Kidney (tissue), 22 donors: ENCODE measurements at places on chromosomes 16 and 17.

GRCh38 chr17:34312080-34312479 lies 7.2 kb upstream of the CCL8 start:
- DNase-seq, result peak; percentile 80

DNA sequence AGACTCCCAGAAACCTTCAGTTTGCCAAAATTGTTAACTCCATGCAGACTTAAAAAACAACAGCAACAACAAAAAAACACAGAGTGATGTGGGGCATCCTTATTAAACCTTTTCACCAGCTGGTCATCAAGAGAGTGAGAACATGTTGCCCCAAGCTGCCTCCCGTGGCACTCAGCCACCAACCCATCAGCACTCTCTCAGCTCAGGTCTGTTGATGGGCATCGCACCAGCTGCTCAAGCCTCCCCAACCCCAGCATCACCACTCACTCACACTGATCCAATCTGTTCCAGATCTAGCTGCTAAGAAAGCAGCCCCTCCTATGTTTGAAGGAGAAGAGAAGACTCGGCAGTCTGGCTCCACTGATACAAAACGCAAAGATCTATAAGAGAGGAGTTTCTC lies 46.8 kb downstream of the SLC39A11 start:
- DNase-seq, result no peak

DNA sequence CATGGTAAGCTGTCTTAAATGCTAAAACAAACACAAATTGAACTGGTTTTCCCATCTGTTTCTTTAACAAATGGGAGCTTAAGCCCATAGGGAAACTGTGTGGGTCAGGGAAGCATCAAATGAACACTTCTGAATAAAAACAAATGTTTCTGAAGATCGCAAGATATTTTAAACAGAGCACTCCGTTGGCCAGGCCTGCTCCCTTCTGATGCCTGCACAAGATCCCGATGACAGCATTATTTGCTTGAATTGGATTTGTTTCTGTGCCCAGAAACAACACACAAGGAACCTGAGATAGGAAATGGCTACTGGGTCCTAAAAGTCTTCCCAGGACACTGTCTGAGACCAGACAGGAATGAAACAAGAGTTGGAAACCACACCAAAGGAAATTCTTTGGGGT lies 425.8 kb upstream of the ZFHX3 start:
- no peak for DNase-seq

DNA sequence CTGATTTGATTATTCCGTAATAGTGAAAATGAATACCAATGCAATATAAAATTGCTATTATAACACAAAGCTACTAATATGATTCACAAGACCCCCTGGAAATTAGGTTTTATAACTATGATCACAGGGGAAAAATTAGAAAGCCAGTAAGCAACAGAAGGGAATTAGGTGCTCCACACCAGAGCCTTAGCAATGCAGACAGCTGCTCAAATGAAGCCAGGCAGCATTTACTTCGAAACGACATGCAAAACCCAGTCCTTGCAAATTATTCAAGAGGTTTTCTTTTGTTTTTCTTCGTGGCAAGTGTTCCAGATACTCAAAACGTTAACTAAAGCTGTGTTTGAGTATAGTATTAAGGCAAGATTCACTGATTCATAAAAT lies 47.9 kb downstream of the TOX3 start:
- DNase-seq, result no peak

DNA sequence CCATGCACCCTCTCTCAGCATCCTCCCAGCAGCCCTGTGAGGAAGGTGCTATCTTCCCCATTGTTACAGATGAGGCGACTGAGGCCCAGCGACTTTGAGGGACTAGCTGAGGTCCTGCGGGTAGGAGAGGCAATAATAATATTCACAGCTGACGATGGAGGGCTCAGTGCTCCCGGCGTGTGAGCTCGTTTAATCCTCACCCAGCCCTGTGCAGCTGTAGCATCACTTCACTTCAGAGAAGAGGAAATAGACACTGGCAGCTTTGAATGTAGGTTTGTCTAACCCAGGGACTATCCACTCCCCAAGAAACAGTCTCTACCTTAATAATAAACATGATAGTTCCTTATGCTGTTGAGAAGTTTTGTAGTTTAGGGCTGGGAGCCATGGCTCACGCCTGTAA lies 21.6 kb downstream of the LASP1 start:
- peak; percentile 41 for DNase-seq

DNA sequence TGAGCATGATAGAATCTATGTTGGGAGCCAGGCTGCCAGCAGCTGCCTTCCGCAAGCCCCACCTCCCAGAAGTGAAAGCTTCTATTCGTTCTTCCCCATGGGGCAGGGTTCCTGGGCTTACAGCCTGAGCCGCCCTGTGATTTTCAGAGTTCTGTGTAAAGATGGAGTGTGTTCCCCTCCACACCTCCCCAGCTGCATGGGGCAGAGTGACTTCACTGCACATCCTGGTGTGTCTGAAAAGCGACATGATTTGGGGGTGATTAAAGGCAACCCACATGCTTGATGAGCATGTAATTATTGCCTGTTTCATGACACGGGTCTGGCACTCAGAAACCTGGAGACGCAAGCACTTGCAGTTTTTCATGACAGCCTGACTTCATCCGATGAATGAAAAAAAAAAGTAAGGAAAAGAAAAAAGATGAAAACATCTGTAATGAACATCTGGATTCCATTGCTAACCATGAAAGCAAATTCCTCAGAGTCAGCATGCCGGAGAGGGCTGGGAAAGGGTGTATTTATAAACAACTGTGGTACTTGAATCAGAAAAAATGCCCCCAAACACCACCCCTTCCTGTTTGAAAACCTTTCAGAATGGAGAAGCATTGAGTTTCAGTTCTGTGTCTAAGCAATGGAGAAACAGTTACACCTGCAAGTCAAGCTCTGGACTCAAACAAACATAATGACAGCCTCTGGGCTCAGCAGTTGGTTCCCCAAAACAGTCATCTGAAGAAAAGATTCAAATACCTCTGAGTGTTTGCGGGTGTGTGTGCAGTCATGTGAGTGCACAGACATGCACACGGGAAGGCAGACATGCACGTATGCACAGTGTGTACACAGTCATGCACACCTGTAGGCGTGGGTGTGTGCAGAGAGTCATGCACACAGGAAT lies 266.0 kb downstream of the ENGASE start:
- DNase-seq, result peak; percentile 4

DNA sequence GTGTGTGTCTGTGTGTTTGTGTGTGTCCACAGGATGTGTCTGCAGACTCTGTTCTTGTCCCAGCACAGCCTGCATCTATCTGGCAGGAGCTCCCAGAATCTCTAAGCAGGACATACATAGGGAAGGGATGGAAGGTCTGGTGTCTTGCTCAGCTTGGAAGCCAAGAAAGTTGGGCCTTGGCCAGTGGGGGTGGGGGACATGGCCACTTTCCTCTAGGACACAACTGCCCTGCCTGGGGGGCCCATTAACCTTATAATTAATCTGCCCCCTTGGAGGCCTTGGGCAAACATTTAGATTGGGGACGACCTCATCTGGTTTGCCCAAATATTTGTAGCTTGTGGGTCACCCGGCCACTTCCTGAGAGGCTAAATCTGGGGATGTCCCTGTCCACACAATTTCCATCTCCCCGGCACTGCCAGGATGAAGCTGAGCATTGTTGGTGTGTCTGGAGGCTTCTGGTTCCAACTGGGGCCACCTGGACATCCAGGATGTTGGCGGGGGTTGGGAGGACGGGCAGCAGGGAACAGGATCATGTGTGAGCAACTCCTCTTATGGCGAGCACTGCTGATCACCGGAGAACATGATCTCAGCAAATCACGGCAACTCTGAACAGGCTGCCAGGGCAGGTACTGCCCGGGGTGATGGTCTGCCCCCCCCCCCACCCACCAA lies 17.2 kb upstream of the FOXF1 start:
- no peak for DNase-seq

DNA sequence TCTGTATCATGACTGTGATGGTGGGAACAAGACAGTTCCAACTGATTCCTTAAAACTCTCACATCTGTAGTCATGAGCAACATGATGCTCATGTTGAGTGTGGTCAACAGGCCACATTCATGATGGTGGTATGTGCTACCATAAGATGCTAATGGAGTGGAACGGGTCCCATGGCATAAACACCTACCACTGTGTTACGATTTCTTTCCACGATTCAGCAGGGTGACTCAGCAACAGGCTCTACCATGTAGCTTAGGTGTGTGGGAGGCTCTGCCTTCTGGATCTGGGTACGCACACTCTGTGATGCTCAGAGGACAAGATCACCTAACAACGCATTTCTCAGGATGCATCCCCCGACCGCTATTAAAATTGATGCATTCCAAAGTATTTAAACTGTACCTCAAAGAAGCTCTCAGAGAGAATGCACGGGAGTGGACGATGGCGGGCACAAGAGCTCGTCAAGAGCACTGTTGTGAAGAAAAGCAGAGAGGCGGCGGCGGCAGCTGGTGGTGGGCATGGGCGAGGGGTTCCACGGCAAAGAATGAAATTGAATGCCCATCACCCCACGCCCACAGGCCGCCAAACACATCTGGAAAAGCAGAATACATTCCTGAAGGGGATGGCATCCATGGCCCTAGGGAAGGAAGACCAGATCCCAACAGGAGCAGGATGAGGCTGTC lies 133.3 kb downstream of the ZNF778 start:
- no peak for DNase-seq

DNA sequence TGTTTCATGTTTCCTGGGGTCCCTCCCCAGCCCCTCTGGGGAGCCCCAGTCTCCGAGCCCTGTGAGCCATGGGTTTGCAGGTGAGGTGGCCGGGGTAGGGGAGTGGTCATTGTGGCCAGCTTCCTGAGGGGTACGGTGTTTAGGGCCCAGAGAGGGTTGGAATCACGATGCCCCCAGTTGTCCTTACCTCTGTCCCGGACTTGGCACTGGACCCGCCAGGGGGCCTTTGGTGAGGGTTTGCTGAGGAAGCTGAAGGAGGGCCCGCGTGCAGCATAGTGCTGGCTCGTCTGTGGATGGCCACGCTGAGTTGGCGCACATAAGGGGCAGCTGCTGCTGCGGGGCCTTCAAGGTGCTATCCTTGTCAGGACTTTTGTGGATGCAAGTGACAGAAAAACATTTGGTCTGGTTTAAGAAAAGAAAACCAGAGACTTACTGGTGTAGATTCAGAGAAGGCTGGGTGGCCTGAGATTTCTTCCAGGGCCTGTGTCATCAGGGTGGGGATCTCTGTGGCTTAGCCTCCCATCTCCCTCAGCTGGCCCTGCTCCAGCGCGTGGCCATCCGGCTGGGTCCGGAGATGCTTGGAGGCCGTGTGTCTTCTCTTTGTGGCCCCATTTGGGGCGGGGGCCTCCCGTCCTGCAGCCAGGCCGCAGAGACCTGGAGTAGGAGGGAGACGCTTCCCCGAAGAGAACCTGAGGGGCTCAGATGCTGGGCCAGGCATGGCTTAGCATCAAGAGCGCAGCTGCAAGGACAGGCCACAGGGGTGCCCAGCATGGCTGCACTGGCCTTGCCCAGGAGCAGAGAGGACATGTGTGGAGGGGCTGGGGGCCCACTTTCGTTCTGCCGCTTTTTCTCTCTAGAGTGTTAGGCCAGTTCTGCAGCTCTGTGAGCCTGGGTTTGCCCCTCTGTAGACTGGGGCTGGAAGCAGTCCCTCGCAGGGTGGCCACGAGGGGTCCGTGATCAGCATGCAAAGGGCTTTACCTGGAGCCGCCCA lies 33.7 kb upstream of the NUDT16L1 start:
- DNase-seq, result no peak

DNA sequence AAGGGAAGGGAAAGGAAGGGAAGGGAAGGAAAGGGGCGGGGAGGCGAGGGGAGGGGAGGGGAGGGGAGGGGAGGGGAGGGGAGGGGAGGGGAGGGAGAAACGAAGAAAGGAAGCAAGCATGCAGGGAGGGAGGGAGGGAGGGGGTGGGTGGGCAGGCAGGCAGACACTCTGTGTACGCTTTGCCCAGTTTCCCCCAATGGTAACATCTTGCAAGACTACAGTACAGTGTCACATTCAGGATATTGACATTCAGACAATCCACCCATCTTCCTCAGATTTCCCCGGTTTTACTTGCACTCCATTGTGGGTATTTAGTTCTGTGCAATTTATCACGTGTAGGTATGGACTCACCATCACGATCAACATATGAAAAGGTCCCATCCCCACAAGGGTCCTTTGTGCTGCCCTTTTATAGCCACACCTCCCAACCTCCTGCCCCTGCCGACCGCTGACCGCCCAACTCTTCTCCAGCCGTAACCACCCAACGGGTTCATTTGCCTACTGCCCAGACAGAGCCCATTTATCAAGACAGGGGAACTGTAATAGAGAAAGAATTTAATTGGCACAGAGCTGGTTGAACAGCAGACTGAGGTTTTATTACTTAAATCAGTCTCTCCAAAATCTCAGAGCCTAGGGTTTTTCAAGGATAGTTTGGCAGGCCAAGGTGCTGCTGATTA lies 91.4 kb upstream of the FA2H start:
- DNase-seq, result peak; percentile 14

DNA sequence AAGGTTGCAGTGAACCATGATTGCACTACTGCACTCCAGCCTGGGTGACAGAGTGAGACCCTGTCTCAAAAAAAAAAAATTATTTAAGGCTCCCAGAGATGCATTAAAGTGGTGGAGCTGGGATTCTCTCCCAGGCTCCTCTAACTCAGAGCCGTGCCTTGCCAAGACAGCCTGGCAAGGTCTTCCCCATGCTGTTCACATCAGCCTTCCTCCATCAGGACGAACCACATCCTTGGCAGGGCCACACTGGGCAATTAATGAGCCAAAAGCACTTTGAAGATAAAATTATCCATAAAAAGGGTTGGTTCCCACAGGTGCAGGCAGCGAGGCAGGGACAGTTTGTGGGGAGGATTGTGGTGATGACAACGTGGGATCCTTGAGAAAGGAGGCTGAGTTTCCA lies 19.8 kb upstream of the BBS2 start:
- no peak for DNase-seq

DNA sequence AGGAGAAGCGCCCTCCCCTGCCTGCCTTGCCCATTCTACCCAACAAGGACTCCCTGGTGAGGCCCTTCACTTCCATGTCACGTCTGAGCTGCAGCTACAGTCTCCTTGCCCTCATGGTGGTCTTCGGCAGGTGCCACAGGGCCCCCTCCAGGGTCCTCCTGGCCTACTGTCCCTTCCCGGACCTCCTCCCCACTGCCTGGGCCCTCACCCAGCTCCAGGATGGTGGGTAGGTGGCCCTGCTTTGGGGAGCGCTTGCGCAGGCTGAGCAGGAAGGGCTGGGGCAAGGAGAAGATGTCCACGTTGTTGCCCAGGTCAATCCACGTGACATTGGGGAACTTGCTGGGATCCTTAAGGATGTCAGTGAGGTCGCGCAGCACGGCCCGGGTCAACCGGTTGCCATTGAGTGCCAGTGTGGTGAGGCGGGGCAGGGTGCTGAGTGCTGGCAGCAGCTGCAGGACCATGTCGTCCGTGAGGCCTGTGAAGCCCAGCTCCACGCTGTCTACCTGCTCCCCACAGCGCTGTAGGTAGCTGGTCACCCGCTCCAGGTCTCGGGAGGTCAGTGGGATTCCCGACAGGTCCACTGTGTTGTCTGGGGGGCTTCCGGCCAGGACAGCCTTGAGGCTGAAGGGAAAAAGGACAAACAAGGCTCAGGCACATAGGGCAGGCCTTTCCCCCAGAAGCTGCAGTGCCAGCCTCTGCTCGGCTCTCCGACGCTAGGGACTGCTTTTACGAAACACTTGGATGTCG lies 28.3 kb downstream of the TRPV2 start:
- DNase-seq, result no peak

DNA sequence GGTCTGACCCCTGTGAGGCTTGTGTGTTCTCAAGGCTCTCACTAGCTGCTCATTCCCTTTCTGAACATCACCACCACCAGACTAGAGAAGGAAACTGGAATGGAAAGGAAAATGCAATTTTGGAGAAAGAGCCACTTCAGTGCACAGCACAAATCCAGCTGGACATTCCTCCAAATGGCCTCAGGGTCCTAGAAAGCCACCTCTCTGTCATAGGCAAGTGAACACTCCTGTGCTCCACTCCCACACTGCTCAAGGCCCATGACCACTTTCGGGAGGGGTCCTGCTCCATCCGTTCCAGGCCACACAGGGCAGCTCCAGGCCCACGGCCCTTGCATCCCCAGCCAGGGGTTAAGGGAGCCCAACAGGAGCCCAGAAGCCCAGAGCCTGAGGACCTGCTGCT lies 2.6 kb downstream of the LRRC75A start:
- DNase-seq, result no peak
